ENCODE measurements at places on chromosomes 4 and X.

DNA sequence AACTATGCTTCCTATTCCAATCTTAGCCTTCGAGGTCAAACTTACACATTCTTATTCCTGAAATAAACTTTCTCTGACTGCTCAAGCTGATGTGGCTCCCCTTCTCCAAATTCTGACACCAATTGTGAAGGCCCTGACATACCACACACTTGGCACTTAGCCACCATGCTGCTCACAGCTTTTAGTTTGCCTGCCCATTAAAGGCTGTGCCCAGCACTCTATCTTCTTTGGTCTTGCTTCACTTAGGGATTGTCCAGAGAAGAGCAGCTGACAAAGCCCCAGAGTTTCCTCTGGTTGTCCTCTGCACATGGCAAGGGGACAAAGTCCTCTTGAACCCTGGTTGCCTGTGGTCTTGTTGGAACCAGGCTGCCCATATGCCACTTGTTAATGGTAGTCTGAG is 126.1 kb downstream of the ARHGEF9 start:
- no peak for DNase-seq

GRCh38 chrX:11908371-11908770 is 150.3 kb downstream of the MSL3 start:
- DNase-seq = no peak

GRCh38 chr4:138555584-138555983 is 313.4 kb upstream of the SLC7A11 start:
- no peak for DNase-seq

GRCh38 chrX:17930850-17931249 is 69.8 kb upstream of the RAI2 start:
- no peak for DNase-seq

GRCh38 chr4:76036855-76037254 is 985 bp upstream of the CXCL11 start:
- DNase-seq = no peak

DNA sequence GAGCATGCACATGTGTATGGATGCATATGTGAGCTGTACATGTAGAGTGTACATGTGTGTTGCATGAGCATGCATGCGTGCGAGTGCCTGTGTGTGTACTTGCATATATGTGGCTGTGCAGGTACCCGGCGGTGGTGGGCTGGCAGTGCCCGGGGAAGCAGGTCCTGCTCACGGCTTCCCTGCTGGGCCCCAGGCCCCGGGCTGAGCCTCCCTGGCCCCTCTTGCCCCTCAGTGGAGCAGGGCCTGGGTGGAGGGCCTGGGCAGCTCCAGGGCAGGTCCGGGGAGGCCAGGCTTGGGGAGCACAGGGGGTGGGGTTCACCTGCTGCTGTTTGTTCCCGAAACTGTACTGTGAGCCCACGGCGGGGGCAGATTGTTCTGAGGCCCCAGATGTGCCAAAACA is 9.4 kb downstream of the NAT8L start:
- DNase-seq = peak; percentile 44

- no peak for DNase-seq
Observed at GRCh38 chr4:26885912-26886274, 25.3 kb downstream of the STIM2 start.

- DNase-seq = no peak
Observed at GRCh38 chr4:40729555-40729954, 20.2 kb upstream of the NSUN7 start.

- DNase-seq = no peak
Observed at GRCh38 chr4:188190461-188190860, 51.2 kb downstream of the TRIML1 start.

DNA sequence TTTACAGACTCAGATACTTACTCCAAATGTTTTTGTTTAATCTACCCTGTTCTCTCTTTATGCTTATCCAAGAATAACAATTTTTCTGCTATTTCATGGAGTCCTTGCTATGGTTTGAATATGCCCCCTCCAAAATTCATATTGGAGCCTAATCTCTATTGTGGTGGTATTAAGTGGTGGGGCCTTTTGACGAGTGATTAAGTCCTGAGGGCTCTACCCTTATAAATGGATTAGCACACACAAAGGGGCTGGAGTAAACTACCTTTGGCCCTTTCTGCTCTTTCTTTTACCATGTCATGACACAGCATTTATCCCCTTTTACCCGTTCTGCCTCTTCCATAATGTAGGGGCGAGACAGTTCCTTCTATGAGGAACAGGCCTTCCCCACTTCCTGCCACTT is 285.5 kb downstream of the GASK1B start:
- DNase-seq = no peak

DNA sequence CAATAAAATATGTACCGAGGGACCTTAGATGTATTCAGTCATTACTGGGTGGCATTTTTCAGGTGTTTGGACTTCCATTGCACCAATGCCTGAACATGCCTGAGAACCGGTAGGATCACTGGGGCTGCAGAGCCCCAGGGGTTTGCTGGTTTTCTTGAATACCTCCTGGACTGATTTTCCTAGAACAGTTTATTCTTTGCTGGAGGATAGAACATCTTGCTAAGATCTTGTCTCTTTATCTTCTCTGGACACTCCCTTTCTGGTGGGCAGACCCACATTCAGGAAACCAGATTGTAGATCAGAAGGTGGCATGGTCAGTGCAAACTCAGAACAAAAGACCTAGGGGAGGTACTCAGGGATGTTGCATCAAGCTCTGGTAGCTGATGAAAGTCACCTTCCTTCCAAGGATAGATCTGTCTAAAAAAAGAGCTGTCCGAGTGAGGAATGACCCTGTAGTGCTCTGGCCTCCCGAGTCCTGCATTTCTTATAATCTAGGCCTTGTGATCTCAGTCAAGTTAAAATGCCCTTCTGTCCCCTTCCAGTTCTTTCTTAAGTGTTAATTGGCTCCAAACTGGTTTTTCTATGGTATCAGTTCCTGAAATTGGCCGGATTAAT is 84.8 kb downstream of the CLDN34 start:
- no peak for DNase-seq

DNA sequence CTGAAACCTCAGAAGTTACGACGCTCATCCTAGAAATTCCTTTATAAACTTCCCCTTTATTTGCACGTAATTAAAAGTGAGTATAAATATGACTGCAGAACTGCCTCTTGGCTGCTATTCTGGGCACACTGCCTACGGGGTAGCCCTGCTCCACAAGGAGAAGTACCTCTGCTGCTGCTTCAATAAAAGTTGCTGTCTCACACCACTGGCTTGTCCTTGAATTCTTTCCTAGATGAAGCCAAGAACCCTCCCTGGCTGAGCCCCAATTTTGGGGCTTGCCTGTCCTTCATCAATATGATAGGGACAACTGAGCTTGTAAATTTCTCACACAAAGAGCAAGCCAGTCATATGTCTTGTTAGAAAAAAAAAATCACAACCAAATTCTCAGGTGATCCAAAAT is 115.8 kb downstream of the VEGFC start:
- DNase-seq = no peak

DNA sequence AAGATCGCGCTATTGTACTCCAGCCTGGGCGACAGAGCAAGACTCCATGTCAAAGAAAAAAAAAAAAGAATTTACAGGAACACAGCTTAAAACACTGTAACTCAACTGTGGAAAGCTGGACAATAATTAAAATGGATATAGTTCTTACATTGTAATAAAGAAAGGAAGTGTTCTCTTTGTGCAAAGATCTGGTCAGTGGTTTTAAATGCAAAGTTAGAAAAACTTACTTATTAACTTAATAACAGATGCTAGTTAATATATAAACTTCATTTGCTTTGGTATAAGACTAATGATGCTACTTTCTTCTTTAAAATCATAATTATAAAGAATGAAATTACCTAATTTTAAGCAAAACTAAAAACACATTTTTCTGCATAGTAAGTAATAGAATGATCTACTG is 2024.1 kb upstream of the TENM3 start:
- DNase-seq = no peak

DNA sequence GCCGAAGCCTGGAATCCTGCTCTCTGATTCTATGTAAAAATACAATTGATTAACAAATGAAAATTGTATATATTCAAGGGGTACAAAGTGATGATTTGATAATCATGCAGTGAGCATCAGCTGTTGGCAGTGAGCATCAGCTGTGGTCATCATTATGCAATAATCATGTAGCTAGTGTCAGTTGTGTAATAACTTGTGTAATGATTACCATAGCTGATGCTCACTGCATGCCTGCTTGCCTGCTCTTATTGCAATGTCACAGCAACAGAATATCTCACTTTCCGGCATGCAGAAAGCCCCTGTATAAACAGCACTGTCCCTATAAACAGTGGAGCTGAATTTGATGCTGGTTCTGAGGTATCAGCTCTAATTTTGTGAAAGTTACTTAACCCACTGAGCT is 46.8 kb downstream of the SULT1B1 start:
- DNase-seq = no peak

DNA sequence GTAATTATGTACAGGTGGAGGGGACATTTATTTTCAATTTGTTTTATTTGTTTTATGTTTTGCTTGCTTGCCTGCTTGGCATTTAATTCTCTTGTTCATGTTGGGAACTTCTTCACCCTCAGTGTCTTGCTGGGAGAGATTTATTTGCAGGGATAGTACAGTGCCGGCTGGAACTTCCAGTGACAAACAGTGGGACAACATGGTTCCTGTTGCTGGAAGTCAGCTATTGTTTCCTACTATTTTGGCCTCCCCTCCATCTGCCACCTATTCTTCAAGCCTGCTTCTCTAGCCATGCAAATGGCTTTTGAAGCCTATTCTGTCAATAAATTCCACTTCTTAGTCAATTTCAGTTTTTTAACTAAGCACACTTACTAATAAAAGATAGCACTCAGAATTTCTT is 105.4 kb upstream of the BANK1 start:
- no peak for DNase-seq

- no peak for DNase-seq
Observed at GRCh38 chr4:1032861-1033260, 21.4 kb downstream of the FGFRL1 start.
